ENCODE measurements at places on chromosomes 7 and 10. TPM values are rescaled to one million over a fixed set of nuclear protein-coding genes. Genes with fewer than 3 reads are reported as not detected.

Gene PTPRZ1
- not detected for total RNA-seq

Gene FFAR4
- not detected for total RNA-seq

Gene GPR85
- 9.2 TPM for total RNA-seq

Gene SFRP4
- 54.2 TPM for total RNA-seq

Gene GBX1
- not detected for total RNA-seq

GRCh38 chr10:71159892-71160291, 52.5 kb upstream of the UNC5B start:
- H3K27ac ChIP-seq, result no peak overlapping the region
- H3K27me3 ChIP-seq, result no peaks in the 10 kb centered on the region
- DNase-seq, result no peak
- no peaks in the 10 kb centered on the region for H3K36me3 ChIP-seq
- H3K4me1 ChIP-seq, result no peaks in the 10 kb centered on the region

GRCh38 chr7:77899516-77899915, 100.9 kb downstream of the PHTF2 start:
- DNase-seq, result peak; percentile 17
- no peaks in the 10 kb centered on the region for H3K4me1 ChIP-seq
- peaks cover 2% of the 10 kb centered on the region for H3K36me3 ChIP-seq
- no peak overlapping the region for H3K4me3 ChIP-seq

DNA sequence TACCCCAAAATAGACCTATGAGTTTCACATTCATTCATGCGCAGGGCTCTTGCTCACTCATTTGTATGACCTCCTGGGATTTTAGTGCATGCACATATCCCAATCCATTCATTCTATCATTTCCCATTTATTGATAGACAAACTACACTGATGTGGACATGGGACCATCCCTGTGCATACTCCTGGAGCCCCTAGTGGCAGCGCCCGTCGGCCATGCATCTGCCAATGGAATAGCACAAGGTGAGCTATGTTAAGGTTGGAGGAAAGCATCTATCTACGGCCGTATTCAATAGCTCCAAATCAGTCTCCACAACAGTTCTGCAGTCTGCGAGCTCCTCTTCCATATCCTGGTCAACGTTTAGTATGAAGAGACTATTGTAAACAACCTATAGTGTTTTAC, 31.7 kb upstream of the FIGNL1 start:
- H3K4me1 ChIP-seq, result no peaks in the 10 kb centered on the region
- H3K27ac ChIP-seq, result no peak overlapping the region
- H3K36me3 ChIP-seq, result no peaks in the 10 kb centered on the region
- no peak overlapping the region for H3K4me3 ChIP-seq
- DNase-seq, result no peak

DNA sequence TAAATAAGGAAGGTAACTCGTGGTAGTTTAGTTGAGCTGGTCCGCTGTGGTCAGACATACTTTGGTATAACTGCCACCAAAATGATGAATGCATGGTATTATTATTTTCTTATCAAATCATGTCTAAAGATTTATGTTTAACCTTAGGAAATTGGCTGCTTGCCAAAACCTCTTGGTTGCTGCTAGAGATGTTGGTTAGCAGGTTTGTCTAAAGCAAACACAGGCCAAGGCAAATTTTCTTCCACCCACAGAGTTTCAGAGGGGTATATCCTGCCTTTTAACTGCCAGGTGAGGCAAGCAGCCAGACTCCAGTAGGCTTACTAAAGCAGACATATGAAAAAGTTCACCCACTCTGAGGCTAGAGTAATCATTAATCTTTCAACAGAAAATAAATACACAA, 101.4 kb downstream of the SEMA3E start:
- DNase-seq, result peak; percentile 46
- H3K27me3 ChIP-seq, result no peaks in the 10 kb centered on the region
- H3K36me3 ChIP-seq, result no peaks in the 10 kb centered on the region
- H3K27ac ChIP-seq, result no peak overlapping the region
- H3K4me1 ChIP-seq, result no peaks in the 10 kb centered on the region

DNA sequence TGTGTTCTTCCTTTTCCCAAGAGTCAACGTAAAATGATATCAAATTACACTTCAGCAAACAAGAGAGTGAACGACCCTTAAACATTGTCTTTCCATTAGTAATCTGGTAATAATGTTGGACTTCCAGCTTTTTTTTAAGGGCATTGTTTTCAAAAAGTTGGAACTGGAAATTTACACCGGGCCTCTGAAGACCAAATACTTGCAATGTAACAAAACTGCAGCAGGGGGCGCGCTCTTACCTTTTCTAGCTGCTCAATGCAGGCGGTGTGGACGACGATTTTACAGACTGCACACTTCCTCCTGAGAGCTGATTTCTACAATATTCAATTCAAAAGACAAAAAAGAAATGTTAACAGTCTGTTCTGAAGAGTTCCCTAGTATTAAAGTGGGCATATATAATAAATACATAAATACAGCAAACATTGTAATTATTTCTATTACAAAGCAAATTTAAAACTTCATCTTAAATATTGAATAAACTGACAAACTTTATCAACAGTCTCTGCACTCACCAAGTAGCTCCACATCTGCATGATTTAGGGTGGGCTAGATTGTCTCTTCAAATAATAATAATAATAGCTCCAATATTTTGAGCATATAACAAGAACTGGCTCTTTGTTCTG, 190.4 kb downstream of the DGKI start:
- no peak overlapping the region for H3K27ac ChIP-seq
- no peak overlapping the region for H3K4me3 ChIP-seq
- DNase-seq, result peak; percentile 69
- no peaks in the 10 kb centered on the region for H3K36me3 ChIP-seq
- H3K27me3 ChIP-seq, result no peaks in the 10 kb centered on the region

GRCh38 chr10:102281102-102281487, 35.8 kb downstream of the GBF1 start:
- DNase-seq, result peak; percentile 34
- peak overlapping the region; percentile 34 for H3K27ac ChIP-seq
- H3K36me3 ChIP-seq, result no peaks in the 10 kb centered on the region
- peak overlapping the region; percentile 27 for H3K4me3 ChIP-seq
- peaks cover 4% of the 10 kb centered on the region for H3K4me1 ChIP-seq

DNA sequence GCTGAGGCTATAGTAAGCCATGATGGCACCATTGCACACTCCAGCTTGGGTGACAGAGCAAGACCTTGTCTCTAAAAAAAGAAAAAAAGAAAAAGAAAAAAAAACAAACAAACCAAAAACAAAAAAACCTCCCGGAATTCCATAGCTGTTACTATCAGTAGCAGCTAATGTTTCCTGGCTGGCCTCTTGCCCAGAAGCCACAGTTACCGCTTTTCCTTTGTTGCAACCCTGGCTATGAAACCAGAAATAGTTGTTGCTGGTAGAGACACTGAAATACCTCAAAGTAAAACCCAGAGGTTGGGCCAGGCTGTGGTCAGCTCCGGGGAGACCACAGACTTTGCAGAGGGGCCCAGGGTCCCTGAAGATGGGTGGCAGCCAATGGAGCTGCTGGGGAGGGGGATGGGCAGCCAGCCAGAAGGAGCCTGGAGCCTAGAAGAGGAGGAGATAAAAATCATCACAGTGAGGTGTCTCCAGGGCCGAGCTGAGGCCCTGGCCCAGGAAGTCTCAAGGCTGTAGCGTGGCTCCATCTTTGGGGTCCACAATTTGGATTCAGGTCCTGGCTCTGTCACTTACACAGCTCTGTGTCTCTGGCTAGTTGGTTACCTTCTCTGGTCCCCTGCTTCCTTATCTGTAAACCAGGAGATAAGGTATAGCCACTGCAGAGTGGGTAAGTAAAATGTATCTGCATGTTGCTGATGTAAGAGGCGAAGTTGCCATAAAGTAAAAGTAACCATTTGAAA, 3.4 kb upstream of the CHST12 start:
- no peaks in the 10 kb centered on the region for H3K27me3 ChIP-seq
- peak; percentile 94 for DNase-seq
- no peaks in the 10 kb centered on the region for H3K36me3 ChIP-seq
- no peak overlapping the region for H3K4me3 ChIP-seq

GRCh38 chr10:70437721-70438120, 3.8 kb downstream of the NODAL start:
- no peak overlapping the region for H3K4me3 ChIP-seq
- no peaks in the 10 kb centered on the region for H3K36me3 ChIP-seq
- H3K4me1 ChIP-seq, result peaks cover 5% of the 10 kb centered on the region
- peaks cover 34% of the 10 kb centered on the region for H3K27me3 ChIP-seq

DNA sequence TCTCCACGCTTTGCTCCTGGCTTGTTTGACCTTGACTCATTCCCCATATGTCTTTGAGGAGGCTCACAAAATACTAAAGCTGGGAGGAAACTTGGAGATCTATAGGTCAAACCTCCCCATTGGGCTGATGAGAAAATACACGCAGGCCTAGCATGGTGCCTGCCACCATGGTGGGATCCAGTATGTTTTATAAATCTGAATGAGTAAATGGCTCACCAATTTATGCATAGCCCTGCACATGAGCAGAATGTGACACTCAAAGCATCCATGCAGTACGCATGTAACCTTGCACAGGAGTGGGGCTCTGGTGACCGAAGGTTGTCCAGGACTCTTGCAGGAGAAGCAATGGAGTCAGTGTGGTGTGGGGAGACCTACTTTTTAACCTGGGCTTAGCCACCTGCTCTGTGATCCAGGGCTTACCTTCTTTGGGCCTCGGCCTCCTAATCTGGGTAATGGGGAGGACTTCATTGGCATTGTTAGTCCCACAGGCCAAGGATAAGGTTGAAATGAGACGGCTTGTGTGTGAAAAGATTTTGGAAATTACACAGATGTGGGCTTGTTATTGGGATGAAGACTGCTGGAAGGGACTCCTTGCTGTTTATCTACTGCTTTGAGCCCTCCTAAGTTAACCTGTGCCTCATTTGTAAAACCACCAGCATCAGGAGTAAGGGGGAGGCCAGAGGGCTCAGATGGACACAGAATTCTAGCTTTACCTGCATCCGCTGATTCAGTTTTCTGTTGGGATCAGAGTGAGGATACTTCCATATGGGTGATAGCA, 58.4 kb downstream of the ADCYAP1R1 start:
- no peaks in the 10 kb centered on the region for H3K27me3 ChIP-seq
- H3K4me1 ChIP-seq, result no peaks in the 10 kb centered on the region
- no peaks in the 10 kb centered on the region for H3K36me3 ChIP-seq
- DNase-seq, result no peak
- H3K4me3 ChIP-seq, result no peak overlapping the region
- H3K27ac ChIP-seq, result no peak overlapping the region

DNA sequence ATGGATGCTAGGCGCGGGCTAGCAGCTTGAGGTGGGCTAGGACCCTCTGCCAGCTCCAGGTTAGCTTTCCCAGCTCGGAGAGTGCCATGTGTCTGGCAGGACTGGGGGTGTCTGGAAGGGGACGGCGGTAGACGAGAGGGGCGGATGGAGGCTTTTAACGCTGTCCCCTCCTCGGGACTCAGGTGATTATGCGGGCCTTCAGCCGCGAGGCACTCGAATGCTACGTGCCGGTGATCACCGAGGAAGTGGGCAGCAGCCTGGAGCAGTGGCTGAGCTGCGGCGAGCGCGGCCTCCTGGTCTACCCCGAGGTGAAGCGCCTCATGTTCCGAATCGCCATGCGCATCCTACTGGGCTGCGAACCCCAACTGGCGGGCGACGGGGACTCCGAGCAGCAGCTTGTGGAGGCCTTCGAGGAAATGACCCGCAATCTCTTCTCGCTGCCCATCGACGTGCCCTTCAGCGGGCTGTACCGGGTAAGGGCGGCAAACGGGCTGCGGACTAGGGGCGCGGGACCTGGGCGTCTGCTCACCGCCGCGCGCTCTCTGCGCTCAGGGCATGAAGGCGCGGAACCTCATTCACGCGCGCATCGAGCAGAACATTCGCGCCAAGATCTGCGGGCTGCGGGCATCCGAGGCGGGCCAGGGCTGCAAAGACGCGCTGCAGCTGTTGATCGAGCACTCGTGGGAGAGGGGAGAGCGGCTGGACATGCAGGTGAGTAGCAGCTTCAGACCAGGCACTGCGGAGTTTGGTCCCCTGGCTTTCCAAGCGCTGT, 1.1 kb downstream of the CYP26A1 start:
- H3K27ac ChIP-seq, result no peak overlapping the region
- no peaks in the 10 kb centered on the region for H3K4me1 ChIP-seq
- no peaks in the 10 kb centered on the region for H3K36me3 ChIP-seq

DNA sequence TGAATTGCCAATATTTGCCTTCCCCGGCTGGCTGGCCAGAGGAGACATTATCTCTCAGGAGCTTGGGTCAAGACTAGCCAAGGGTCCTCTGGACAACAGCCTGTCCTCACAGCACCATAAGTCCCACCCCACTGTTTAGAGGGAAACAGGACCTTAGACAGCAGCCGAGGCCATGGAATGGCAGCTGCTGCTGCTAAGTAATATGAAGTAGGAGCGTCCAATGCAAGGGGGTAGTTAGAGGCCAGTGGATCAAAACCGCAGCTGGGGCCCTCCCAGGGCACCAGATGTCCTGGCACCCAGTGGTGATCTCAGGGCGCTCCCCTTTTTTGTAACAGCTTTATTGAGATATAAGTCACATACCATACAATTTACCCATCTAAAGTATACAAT, 12.9 kb upstream of the KCP start:
- H3K27me3 ChIP-seq, result peaks cover 28% of the 10 kb centered on the region
- H3K27ac ChIP-seq, result no peak overlapping the region
- H3K36me3 ChIP-seq, result no peaks in the 10 kb centered on the region
- H3K4me3 ChIP-seq, result no peak overlapping the region
- DNase-seq, result no peak

DNA sequence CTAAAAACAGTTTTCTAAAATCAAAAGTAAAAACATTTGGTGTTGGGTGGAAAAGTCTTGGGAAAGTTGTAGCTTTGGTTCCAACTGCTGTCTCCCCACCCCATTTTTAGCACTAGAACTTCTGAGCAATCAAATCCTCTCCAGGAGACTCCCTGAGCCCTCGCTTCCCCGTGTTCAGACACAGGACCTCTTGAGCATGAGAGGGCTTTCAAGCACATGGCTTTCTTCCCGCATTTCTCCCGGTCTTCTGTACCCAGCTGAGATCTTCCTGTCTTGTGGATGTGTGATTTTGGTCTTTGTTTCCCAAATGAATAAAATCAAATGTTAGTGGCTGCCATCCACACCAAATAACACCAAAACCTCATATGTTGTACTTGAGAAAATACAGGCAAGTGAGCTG, 5.0 kb downstream of the CXCL12 start:
- H3K36me3 ChIP-seq, result peaks cover 6% of the 10 kb centered on the region
- H3K27ac ChIP-seq, result no peak overlapping the region
- H3K27me3 ChIP-seq, result no peaks in the 10 kb centered on the region

DNA sequence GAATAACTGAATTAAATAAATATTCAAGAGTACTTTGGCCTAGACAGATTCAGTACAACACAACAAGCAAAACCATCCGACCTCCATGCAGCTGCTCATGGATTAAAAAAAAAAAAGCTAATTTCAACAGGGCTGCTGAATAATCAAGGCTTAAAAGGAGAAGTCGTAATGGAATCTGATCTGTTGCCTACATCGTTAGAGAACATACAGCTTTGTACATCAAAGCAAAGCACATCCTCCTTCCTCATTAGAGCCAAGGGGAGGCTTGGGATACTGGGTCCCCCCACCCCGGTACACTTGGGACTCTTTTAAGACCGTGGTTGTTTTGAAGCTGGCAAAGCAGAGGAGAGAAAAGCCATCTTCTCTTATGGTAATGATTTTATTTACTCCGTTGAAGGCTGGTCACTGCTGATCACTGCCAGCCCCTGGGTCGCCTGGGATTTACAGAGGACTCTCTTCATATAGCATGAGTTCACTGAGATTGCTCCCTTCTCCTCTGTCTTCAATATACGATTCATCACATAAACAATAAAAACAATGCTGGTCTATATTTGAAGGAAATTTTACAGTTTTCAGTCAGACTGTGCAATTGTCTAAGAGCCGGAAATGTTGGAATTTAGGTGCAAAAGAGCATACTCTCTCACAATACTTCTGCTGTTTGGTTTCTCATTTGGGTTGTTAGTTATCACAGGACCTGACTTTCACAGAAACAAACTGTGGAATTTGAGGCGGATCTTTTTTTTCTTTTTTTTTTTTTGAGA, 148.8 kb downstream of the FAM107B start:
- H3K4me1 ChIP-seq, result no peaks in the 10 kb centered on the region
- H3K27me3 ChIP-seq, result no peaks in the 10 kb centered on the region
- no peak for DNase-seq
